Bone marrow (tissue), 2 donors: ENCODE measurements at places on chromosomes 2 and 18.

- DNase-seq: no peak
Observed at GRCh38 chr2:144382849-144383248, 137.1 kb downstream of the ZEB2 start.

- no peak for DNase-seq
Observed at GRCh38 chr2:66189553-66189952, 245.4 kb upstream of the MEIS1 start.

GRCh38 chr2:151730262-151730975, 3.9 kb downstream of the NEB start:
- no peak for DNase-seq

DNA sequence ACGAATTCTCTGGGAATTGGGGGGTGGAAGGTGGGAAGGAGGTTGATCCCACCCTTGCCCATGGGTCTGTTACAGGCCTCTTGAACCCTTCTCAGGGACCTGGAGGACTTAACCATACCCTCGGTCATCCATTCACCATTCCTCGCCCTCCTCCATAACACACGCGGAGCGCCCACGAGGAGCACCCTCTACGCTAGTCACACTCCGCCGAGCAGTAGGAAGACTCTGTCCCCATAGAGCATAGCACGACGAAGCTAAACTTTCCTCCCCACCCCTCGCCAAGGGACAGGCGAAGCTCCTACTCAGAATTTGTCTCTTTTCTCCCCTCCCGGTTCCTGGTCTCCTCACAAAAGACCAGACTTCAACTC, 611 bp upstream of the ITSN2 start:
- DNase-seq: no peak

- no peak for DNase-seq
Observed at GRCh38 chr2:148971547-148971946, 67.0 kb upstream of the LYPD6B start.

DNA sequence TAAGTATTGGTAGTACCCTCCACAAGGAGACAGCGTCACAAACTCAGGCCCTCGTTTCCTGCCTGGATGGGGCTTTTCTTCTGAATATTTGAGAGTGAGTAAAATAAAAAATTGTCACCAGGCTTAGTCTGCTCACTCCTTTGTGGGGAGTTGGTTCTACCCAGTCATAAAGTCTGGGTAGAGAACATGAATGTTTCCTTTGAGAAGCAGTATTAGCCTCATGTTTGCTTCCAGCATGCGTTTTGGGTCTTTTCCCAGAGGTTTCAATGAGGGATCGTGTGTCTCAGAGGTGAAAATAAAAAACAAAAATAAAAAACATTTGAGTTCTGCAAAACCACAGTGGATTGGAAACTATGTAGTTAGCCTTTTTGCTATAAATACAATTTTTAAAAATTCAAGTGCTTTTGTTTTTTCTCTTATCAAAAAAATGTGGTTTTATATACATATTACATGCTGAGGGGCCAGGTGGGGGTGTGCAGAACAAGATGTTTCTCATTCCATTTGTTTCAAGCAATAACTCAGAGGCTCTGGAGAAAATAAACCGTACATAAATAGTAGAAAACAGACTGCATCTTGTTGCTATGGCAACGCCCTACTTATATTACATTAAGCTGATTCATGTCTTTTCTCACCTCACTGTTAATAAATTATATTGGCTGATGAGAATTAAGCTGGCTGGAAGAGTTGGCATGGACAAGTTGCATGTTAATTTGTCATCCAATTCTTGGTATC, 225.4 kb upstream of the FBXO11 start:
- no peak for DNase-seq

- DNase-seq: no peak
Observed at GRCh38 chr2:98803405-98804264, 72.7 kb upstream of the MGAT4A start.

- DNase-seq: no peak
Observed at GRCh38 chr2:202757339-202757738, 114.2 kb downstream of the ICA1L start.

DNA sequence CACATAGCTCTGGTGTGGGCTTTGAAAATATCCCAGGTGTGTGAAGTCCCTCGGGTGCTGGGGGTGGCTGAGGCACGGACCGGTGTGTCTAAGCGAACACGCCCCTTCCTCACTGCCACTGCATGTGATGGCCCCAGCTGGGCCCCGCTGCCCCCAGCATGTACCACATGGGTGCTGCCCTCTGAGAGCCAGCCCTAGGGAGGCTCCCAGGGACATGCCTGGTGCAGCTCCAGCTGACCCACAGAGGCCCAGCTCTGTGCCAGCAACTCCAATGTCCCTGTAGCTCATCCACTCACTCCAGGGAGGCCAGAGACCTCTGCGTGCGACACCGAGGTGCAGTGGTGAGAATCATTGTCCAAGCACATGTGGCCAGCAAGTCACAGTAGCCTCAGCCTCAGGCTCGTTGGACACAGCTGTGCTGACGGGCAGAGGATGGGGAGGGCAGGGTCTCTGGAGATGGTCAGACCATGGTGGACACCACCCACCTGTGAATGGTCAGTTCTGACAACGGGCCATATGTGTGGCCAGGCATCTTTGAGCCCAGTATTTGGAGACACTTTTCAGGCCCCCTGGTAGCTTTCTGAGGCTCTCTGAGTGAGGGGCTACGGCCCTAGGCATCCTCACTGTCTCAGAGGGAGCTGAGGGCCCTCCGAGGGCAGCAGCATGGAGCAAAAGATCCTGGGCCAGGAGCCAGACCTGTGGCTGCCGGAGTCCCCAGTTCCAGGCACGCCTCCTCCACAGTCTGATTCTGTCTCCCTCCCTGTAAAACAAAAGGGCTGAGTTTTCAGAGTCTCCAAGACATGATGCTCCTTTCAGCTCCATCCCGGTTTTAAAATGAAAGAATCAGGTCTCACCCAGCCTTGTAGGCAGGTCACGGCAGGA, 220.7 kb downstream of the NDUFA10 start:
- no peak for DNase-seq

DNA sequence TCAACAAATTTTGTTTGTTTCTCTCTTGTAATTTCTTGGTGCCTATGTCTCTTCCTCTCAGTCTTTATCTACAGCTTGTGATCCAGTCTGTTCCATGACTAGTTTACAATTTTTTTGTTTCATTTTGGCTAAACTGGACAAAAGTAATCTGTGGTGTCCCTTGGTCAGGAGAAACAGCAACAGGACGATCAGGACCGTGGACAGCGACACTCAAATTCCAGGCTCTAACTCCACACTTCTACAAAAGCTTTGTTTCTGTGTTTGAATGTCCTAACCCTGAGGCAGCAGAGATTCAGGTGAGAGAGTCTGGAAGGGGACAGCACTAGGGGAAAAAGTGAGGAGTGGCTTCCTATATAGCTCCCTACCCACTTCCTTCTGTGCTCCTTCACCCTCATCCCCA, 593.3 kb upstream of the FANCL start:
- no peak for DNase-seq

DNA sequence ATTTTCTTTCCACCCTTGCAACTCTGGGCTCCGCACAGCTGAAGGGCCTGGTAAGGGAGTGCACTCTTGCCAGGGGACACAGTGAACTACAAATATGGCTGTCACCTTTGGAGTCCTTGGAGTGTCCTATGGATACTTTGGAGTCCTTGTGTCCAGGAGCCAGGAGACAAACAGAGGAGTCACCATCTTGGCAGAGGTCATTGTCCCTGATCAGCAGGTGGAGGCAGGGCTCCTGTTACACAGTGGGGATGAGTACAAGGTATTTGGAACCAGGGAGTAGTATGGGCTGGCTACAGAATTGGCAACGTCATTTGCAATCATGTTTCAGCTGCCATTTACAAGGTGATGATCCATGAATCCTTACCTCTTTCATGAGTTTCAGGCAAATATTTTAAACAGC, 132.5 kb downstream of the FAM161A start:
- DNase-seq: no peak

DNA sequence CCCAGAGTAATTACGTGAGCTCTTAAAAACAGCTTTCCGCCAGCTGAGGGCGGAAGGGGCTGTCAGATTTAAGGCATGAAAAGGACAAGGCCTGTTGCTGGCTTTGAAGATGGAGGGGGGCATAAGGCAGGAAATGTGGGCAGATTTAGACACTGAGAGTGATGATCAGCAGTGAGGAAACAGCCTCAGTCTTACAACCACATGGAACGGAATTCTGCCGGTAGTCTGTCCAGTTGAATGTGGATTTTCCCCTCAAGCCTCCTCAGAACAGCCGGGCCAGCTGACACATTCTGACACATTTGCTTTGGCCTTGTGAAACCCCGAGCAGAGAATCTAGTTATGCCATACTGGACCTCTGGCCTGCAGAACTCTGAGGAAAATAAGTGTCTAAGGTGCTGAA, 16.6 kb downstream of the POLE4 start:
- no peak for DNase-seq

DNA sequence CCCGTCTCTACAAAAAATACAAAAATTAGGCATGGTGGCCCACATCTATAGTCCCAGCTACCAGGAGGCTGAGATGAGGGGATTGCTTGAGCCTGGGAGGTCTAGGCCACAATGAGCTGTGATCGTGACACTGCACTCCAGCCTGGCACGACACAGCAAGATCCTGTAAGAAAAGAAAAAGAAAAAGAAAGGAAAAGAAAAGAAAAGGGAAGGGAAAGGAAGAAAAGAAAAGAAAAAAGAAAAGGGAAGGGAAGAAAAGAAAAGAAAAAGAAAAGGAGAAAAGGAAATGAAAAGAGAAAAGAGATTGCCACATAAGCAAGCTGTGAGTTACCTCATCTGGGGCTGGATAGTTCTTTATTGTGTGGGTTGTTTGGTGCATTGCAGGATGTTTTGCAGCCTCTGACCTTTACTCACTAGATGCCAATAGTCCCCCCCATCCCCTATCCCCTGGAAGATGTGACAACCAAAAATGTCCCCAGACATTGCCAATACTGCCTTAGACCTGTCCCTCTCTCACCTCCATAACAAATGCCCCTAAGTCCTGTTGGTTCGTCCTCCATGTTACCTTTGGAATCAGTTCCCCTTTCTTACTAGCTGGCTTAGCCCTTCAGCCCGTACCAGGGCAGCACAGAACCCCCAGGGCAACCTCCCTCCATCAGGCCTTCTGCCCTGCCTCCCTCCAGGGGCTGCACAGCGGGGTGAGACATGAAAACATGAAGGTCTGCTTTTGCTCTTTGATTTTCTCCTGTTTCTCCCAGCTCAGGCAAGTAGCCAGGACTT, 8.9 kb downstream of the ASPRV1 start:
- no peak for DNase-seq

DNA sequence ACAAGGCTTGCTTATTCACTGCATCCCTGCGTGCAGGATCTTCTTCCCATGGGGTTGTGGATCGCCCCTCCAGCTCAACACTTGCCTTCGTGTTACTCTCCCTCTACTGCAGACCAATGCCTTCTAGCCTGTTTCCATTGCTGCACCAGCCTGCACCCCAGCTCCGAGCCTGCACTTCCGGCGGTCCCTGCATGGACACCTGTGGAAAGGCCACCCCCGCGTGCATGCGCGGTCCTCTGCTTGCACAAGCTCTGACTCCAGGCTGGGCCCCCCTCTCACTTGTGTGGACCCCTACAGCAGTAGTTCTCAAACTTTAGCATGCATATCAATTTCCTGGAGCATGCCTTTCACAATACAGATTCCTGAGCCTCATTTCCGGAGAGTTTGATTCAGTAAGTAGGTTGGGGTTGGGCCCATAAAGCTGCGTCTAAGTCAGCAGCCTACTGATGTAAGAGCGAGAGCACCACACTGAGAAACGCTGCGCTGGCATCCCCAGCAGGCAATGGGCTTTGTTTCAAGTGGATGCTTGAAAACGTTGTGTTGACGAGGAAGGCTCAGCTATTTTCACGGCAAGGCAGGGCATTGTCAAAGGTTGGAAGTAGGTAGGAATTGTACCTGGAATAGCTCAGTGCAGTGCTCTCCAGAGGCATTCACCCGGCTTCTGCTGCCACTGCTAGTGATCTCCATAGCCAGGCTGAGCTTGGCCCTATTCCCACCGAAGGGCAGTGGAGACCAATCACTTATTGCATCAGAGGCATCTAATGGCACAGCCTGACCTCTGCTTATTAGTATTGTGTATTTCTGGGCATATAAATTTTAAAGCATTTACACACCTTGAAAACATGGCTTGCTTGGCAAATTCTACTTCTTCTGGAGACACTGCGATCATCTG, 32.6 kb downstream of the CREG2 start:
- DNase-seq: no peak

- no peak for DNase-seq
Observed at GRCh38 chr2:77310416-77310815, 211.8 kb downstream of the LRRTM4 start.

DNA sequence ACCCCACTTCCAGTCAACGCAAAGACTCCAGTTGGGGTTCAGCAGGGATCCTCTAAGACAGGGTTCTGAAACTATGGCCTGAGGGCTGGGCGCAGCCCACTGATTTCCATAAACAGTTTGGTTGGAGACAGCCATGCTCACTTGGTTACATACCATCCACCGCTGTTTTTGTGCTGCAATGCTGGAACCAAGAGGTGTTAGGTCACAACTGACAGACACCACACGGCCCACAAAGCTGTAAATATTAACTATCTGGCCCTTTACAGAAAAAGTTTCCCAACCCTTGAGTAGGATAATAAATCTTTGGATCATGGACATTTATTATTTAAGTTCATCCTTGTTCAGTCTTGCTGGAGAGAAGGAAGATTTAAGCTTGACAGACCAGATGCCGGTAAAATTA, 8.4 kb upstream of the CD226 start:
- no peak for DNase-seq

- no peak for DNase-seq
Observed at GRCh38 chr2:217215877-217216276, 356.0 kb upstream of the TNP1 start.

DNA sequence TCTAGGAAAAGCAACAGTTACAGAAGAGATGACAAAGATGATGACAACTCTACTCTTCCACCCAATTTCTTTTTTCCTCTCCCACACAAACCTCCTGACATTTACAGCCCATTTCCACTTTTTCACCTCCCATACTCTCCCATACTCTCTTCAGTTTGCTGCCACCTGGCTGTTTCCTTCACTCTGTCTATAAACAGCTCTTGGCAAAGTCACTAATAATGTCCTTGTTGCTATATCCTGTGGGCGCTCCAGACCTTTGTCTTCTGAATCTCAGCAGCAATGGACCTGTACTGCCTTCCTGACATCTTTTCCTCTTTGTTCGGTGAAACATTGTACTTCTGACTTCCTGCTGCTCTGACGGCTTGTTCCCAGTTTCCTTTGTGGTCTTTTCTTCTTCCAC, 60.7 kb upstream of the CAVIN2 start:
- DNase-seq: no peak

- no peak for DNase-seq
Observed at GRCh38 chr18:12652861-12653401, 5.0 kb downstream of the SPIRE1 start.

DNA sequence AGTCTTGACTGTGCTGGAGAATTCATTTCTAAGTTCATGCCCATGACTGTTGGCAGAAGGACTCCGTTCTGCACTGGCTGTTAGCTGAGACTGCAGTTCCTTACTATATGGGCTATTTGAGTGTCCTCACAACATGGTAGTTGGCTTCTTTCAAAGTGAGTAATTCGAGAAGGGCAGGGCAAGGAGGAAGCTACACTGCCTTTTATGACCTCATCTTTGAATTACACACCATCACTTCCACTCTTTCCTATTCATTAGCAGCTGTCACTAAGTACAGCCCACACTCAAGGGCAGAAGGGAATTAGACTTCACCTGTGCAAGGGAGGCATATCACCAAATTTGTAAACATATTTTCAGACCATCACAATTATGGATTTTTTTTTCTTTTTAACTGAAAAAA, 55.9 kb upstream of the EPAS1 start:
- no peak for DNase-seq

- DNase-seq: no peak
Observed at GRCh38 chr2:233463586-233463985, 103.0 kb downstream of the USP40 start.
